Activated CD4-positive, CD25-positive, alpha-beta regulatory T cell treated with anti-CD3 and anti-CD28 coated beads, Interleukin-2, amount 50 U/mL, for 72 hours (primary cell): ENCODE measurements at places on chromosomes 1 and 21.

- DNase-seq: no peak
These were observed 36.1 kb upstream of the RUNX3 start for GRCh38 chr1:24966121-24966723.

GRCh38 chr21:46029186-46029924 is 47.8 kb downstream of the COL6A1 start:
- no peak for DNase-seq

DNA sequence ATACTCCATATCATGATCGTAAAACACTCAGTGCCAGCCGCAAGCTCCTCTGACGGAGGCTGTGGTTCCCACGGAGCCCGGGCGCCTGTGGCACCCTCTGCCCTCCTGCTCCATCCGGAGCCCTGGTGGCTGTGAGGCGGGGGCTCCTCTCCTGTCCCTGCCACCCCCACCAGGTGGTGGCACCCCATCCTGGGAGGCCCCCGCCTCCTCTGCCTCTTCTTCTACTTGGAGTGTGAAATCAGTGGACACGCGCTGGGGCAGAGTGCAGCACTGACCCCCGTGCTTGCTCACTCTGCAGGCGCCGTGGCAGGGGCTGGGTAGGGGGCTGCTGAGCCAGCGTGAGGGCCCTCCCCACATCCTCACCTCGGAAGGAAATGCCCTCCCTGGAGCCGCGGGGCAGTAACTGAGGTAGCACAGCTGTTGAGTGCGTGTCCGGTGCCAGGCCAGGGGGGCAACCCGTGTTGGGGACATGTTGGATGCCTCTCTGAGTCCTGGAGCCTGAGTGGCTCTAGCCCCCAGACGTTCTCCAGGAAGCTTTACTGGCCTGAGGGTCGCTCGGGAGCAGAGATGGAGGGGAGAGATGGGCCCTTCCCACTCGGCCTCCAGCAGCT is 58.7 kb upstream of the ABCG1 start:
- DNase-seq: peak; percentile 29

DNA sequence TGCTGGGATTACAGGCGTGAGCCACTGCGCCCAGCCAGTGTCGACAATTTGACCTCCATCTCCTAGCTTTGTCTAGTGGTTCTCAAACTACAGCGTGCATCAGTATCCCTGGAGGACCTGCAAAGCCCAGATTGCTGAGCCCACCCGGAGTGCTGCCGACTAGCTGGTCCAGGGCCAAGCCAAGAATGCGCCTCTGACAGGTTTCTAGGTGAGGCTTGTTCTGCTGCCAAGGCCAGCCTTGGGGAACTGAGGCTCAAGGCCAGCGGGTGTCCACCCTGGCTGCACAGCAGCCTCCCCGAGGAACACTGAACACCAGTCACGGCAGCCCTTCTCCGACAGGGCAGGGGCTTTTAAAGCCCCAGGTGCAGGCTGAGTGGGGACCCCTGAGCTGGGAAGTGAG is 9.8 kb upstream of the PTTG1IP start:
- no peak for DNase-seq

GRCh38 chr21:42191696-42192595 is 27.0 kb upstream of the ABCG1 start:
- no peak for DNase-seq
